ENCODE measurements at places on chromosomes 7 and 10.

DNA sequence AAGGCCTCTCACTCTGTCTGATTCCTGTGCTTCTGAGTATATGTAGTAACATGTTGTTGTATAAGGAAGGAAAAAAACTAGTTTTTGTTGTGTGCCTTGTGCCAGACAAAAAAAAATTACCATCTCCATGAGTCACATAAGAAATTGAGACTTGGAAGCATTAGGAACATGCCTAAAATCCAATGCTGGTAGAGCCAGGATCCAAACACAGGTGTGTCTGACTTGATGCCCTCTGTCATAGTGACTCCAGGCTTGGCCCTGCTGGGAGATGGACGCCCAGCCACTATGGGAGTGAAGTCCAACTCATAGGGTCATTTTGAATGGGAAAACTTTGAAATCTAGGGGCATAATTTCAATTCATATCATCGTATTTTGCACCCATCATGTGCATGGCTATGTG is 38.0 kb downstream of the PYROXD2 start:
- no peak for DNase-seq

DNA sequence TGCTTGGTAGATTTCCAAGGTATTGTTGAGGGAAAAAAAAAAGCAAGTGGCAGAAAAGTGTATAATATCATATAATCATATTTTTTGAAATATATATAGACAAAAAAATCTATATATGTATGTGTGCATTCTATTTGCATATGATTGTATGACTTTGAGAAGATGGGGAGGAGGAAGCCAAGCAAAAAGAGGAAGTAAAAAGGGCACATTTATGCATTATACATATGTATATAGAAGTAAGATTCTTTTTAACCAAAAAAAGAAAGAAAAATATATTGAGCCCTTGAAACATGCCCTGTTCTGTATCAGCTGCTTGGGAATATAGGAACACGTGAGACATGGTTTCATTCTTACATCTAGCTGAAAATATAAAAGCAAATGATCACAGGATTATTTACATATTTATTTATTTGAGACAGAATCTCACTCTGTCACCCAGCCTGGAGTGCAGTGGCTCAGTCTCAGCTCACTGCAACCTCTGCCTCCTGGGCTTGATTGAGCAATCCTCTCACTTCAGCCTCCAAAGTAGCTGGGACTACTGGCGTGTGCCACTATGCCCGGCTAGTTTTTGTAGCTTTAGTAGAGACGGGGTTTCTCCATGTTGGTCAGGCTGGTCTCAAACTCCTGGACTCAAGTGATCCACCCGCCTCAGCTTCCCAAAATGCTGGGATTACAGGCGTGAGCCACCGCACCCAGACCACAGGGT is 18.0 kb upstream of the SLF2 start:
- peak; percentile 24 for DNase-seq

DNA sequence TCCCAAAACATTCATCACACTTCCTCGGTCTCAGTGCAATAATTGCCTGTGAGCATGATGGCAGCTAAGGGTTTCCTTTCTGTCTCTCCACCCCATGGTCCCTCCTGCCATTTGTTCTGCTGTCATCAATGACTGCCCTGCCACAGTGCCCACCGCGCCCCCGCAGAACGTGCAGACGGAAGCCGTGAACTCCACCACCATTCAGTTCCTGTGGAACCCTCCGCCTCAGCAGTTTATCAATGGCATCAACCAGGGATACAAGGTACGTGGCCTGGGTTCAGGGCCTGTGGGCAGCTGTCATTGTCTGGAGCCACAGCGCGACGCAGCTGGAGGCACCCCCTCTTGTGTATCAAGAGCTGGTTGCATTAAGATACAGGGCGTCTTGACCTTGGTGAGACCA is 632.9 kb upstream of the FOXK1 start:
- no peak for DNase-seq

- no peak for DNase-seq
Measured at GRCh38 chr7:121874298-121874697, 1.3 kb downstream of the PTPRZ1 start.

DNA sequence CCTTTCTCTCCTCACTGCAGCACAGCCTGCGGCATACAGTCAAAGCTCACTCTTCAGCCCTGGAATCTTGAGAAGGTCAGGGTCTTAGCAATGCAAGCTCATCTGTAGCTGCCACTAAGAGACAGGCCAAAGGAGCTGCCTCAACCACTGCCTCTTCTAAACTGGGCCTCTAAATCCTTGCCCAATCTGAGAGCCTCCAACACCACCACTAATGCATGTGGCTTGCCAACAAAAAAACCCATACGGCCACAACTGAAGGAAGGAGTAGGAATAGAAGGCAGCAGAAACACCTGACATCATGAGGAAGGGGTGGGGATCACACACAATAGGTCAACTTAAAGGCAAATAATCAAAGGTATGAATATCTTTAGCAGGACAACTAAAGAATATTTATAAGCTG is 183.8 kb downstream of the SRPK2 start:
- DNase-seq, result no peak

DNA sequence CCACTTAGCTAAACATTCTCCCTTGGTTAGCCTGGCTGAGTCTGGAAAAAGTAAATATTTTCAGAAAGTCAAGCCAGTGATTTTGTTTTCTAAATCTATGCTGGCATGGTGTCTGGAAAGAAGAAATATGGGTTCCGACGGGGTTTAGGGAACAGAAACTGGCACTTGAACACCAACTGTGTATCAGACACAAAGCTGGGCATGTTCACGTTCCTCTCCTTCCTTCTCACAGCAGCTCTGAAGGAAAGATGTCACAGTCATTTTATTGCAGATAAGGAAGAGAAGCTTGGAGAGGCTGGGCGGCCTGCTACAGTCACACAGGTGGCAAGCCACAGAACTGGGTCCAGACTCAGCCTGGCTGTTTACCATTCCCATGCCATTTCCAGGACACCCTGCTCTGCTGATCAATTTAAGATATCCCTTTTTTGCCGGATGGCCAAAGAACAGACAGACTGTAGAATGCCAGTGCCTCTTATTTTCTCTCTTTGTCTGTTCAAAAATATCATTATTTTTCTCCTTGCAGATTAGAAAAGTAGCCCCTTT is 118.8 kb downstream of the HERPUD2 start:
- DNase-seq, result no peak

Data from inflammatory macrophage (primary cell).